ENCODE measurements at places on chromosomes 11 and 22.

DNA sequence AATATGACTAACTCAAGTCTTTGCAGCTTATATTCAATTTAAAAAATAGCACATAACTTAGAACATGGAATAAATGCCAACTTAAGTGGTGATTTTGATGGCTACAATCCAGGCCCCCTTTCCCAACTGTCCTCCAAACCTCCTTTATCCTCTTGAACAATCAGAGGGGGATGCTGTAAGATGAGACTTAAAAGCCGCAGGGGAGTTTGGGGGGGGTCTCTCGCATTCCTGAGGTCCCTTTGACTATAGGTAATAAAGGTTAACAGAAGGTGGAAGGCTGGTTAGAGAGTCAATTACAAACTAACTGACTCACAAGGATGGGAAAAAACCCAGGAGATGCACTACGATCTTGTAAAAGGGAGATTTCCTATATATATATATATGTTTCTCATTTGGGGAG lies 101.8 kb downstream of the KIRREL3 start:
- DNase-seq = no peak

DNA sequence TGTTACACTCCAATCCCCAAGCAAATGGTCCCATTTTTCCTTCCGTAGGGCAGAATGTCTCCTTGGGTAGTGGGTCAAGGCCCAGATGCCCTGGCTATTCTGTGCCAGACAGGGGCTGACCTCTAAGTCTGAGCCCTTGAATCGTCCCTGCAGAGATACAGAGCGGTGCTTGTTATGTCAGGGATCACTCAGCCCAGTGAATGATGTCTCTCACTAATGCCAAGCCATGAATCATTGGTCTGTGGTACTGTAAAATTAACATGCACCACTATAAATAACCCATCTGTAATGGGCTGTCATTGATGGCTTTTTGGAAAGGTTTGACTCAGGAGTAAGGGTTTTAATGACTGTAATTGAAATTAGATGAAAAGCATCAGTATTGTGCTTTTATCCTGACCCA lies 35.3 kb upstream of the KIRREL3 start:
- DNase-seq = no peak

DNA sequence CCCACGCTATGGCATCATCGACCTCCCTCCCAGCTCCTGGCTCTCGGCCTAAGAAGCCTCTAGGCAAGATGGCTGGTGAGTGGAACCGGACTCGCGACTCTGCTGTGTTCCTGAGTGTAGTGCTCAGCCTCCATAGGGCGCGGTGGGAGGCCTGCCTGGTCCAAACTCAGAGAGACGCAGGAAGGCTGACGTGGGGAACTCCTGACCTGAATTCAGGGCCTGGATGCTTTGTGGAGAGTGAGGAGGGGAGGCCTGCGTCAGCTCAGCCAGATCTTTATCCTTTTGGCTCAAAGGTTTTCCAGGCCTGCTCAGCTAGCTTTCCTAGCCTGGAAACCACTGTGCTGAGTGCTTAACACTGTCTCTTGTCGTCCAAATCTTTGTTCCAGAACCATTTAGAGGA lies 8.0 kb downstream of the TIRAP start:
- no peak for DNase-seq

DNA sequence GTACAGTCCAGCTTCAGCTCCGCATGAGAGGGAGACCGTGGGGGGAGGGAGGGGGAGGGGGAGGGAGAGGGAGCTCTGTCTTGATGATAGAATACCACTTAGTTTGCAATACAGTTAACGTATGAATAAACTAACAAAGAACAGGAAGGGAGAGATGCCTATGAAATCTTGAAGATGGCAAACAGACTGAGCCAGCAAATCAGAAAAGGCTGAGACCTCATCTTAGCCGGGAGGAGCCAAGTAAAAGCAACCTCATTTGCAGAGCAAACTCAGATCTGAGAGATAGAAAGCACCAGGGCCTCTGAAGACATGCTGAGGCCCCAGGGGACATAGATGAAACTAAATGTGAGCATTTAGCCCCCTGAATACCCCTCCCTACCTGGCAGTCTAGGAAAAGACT lies 23.0 kb downstream of the APLP2 start:
- DNase-seq = no peak

DNA sequence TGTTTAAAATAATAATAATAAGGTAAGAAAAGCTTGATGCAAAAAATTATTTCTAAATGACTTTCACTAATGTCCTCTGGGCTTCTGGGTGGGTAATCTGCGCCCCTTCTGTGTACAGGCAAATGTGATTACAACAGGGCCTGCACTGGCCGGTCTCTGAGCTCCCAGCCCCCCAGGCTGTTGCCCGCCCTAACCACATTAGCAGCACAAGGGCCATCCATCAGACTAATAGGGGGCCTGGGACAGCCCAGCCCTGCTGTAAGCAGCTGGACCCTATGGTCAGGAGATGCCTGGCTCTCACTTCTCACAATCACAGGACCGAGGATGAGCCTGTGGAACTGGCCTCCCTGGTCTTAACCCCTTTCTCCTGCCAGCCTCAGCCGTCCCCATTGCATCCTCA lies 388.4 kb downstream of the BUD13 start:
- DNase-seq = no peak

Data from esophagus squamous epithelium (tissue), 5 donors.